Activated naive CD4-positive, alpha-beta T cell treated with anti-CD3 and anti-CD28 coated beads, Interleukin-2, amount 10 ng/mL, durations not matched to agents 7 days and 5 days (primary cell): ENCODE measurements at places on chromosomes 1 and 21.
A peak's percentile ranks its signal among the peaks of the same experiment; 100 is the strongest.

GRCh38 chr1:39852214-39852791, 31.0 kb downstream of the TRIT1 start:
- H3K27me3 ChIP-seq: no peaks in the 10 kb centered on the region
- H3K4me3 ChIP-seq: no peak overlapping the region
- no peaks in the 10 kb centered on the region for H3K4me1 ChIP-seq
- peaks cover 20% of the 10 kb centered on the region for H3K36me3 ChIP-seq

- H3K4me1 ChIP-seq: no peaks in the 10 kb centered on the region
- no peaks in the 10 kb centered on the region for H3K36me3 ChIP-seq
- H3K27ac ChIP-seq: no peak overlapping the region
- no peak overlapping the region for H3K4me3 ChIP-seq
Observed at GRCh38 chr21:18677632-18678031, 274.0 kb upstream of the TMPRSS15 start.

GRCh38 chr1:2352341-2352896, 38.9 kb downstream of the MORN1 start:
- no peak for DNase-seq
- H3K27ac ChIP-seq: no peak overlapping the region
- H3K4me3 ChIP-seq: no peak overlapping the region

GRCh38 chr1:45753248-45754037, 3.0 kb upstream of the IPP start:
- peaks cover 10% of the 10 kb centered on the region for H3K27me3 ChIP-seq
- peaks cover 29% of the 10 kb centered on the region for H3K4me1 ChIP-seq
- no peak overlapping the region for H3K4me3 ChIP-seq
- H3K27ac ChIP-seq: no peak overlapping the region
- DNase-seq: no peak

DNA sequence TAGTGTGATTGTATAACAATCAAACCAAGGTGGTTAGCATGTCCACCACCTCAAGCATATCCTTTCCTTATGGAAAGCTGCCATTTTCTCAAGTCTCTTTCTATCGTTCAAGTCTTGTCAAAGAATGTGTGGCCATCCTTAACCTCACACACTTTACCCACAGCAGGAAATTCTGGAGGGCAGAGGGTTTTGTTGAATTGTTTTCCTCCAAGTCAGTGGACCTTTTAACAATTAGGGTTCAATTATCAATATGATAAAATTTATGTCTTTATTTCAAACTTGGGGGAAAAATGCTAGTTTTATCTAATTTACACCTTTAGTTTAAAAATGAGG, 14.2 kb upstream of the PTPRC start:
- peak overlapping the region; percentile 85 for H3K27ac ChIP-seq
- peaks cover 27% of the 10 kb centered on the region for H3K36me3 ChIP-seq
- H3K27me3 ChIP-seq: no peaks in the 10 kb centered on the region
- peaks cover 96% of the 10 kb centered on the region for H3K4me1 ChIP-seq
- peak overlapping the region; percentile 35 for H3K4me3 ChIP-seq

GRCh38 chr1:20375563-20375962, 84.9 kb downstream of the VWA5B1 start:
- H3K36me3 ChIP-seq: no peaks in the 10 kb centered on the region
- DNase-seq: no peak
- H3K4me1 ChIP-seq: no peaks in the 10 kb centered on the region
- no peak overlapping the region for H3K27ac ChIP-seq

- no peaks in the 10 kb centered on the region for H3K27me3 ChIP-seq
- DNase-seq: peak; percentile 32
- H3K4me3 ChIP-seq: no peak overlapping the region
Observed at GRCh38 chr1:55071477-55071876, 32.1 kb downstream of the PCSK9 start.

GRCh38 chr1:235917267-235917811, 50.6 kb upstream of the LYST start:
- DNase-seq: peak; percentile 32
- peaks cover 16% of the 10 kb centered on the region for H3K4me1 ChIP-seq
- H3K27me3 ChIP-seq: no peaks in the 10 kb centered on the region
- no peak overlapping the region for H3K27ac ChIP-seq
- no peak overlapping the region for H3K4me3 ChIP-seq

- H3K27me3 ChIP-seq: peaks cover 3% of the 10 kb centered on the region
- no peak for DNase-seq
- no peak overlapping the region for H3K4me3 ChIP-seq
- H3K36me3 ChIP-seq: no peaks in the 10 kb centered on the region
Observed at GRCh38 chr1:19936061-19936750, 12.8 kb upstream of the PLA2G2E start.

GRCh38 chr1:201888282-201889089, at the start of gene SHISA4:
SHISA4 (plus strand) TSS chr1:201888898; CDS start chr1:201888995, 97 bp downstream.
- H3K36me3 ChIP-seq: no peaks in the 10 kb centered on the region
- DNase-seq: peak; percentile 47
- H3K4me3 ChIP-seq: peak within 1 kb of the TSS; percentile 50
- no peak within 1 kb of the TSS for H3K27ac ChIP-seq

DNA sequence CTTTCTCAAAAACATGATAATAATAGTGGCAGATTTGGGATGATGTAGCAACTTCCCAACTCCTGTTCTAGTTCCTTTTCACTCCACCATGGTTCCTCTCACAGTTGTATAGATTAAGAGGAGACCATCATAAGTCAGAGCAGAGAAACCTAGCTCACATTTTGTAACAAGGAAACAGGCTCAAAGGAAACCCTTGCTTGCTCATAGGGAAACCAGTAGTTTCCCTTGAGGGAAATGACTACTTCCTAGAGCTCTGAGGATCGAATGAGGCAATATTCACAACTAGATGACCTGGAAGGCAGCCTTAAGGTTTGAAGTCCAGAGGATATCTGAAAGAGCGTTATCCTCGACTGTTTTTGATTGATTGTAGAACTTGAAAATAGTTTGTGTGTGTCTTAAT, 76.1 kb upstream of the C8B start:
- H3K27ac ChIP-seq: no peak overlapping the region
- DNase-seq: no peak
- H3K36me3 ChIP-seq: no peaks in the 10 kb centered on the region

DNA sequence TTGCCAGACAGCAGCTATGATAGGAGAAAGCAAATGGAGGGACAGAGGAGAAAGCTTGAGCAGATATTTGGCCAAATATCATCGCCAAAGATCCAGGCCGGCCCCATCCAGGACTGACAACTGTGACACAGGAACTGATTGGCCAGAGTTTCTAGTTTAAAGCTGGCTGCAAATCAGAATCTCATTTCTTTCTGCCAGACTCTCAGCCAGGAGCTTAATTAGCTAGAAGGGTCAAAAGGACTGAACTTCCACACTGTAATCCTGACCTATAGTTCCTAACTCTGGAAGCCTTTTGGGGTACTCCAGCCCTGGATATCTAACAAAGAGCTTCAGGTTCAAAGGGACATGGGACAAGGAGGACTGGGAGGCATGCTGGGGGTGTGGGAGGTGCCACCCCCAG, 106.7 kb upstream of the GNG12 start:
- H3K27ac ChIP-seq: no peak overlapping the region
- H3K36me3 ChIP-seq: no peaks in the 10 kb centered on the region
- no peak overlapping the region for H3K4me3 ChIP-seq

- no peaks in the 10 kb centered on the region for H3K27me3 ChIP-seq
- no peak for DNase-seq
- no peak overlapping the region for H3K4me3 ChIP-seq
- peak overlapping the region; percentile 100 for H3K27ac ChIP-seq
Observed at GRCh38 chr1:12148958-12149790, 17.6 kb upstream of the TNFRSF1B start.

- peaks cover 8% of the 10 kb centered on the region for H3K4me1 ChIP-seq
- no peaks in the 10 kb centered on the region for H3K27me3 ChIP-seq
- no peak for DNase-seq
- H3K36me3 ChIP-seq: peaks cover 39% of the 10 kb centered on the region
- H3K4me3 ChIP-seq: no peak overlapping the region
- H3K27ac ChIP-seq: no peak overlapping the region
Observed at GRCh38 chr1:46569116-46569515, 17.7 kb upstream of the KNCN start.

DNA sequence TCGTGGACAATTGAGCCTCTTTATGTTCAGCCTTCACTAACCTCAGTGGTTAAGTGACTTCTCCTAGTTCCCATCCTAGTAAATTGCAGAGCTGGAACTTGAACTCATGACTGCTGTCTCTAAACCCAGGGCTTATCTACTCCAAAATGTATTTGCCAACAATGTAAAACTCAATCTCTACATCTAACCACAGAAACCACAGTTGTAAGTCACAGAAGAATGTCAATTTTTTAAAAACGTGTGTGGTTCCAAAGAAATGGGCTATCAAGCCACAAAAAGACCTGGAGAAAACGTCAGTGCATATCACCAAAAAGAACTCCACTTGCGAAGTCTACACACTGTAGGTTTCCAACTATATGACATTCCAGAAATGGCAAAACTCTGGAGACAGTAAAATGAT, 172.6 kb upstream of the HMCN1 start:
- H3K4me1 ChIP-seq: peaks cover 53% of the 10 kb centered on the region
- no peak overlapping the region for H3K4me3 ChIP-seq
- no peak for DNase-seq
- peak overlapping the region; percentile 46 for H3K27ac ChIP-seq

- peak; percentile 36 for DNase-seq
- H3K36me3 ChIP-seq: peaks cover 2% of the 10 kb centered on the region
- H3K4me1 ChIP-seq: peaks cover 17% of the 10 kb centered on the region
- no peak overlapping the region for H3K27ac ChIP-seq
- H3K4me3 ChIP-seq: peak overlapping the region; percentile 59
- H3K27me3 ChIP-seq: peaks cover 80% of the 10 kb centered on the region
Observed at GRCh38 chr1:29237129-29237821, 953 bp downstream of the PTPRU start.

GRCh38 chr1:166167572-166167925, 748 bp upstream of the FAM78B start:
- H3K4me3 ChIP-seq: peak overlapping the region; percentile 58
- peaks cover 59% of the 10 kb centered on the region for H3K27me3 ChIP-seq
- DNase-seq: no peak
- peaks cover 17% of the 10 kb centered on the region for H3K4me1 ChIP-seq

DNA sequence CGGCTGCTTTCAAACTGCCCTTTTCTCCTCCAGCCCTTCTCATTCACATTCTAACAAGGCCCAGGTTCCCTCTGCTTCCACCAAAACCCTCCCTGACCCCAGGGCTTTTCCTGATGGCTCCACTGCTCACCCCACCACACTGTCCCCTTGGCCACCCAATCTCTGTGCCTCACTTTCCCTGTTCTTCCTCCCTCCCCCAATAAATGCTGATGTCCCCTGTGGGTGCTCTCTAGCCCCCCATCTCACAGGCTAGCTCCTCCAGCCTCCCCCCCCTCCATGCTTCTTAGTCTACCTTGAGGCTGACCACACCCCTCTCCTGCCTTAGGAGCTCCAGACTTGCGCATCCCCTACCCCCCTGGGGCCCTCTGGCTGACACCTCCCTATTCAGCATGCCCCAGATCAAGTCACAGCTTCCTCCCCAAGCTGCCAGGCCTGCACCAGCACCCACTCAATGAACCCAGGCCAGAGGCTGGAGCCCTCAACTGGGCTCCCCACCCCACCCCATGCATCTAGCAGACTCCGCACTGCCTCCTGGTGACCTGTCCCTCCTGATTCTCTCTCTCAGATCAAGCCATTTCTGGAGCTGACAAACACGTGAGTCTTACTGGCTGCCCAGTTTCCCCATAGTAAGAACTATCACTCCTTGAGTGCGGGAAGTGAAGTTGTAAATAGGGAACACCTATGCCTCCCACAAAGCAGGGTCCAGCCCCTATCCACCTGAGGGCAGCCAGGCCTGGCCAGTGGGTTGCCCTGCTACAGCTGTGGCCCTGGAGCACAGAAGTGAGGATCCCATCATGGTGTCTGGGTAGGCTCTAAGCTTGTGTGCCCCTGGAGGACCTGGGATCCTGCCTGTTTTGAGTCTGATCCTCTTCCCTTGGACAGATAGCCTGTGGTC, 117.9 kb downstream of the DMRTB1 start:
- no peak for DNase-seq
- H3K4me3 ChIP-seq: no peak overlapping the region
- no peaks in the 10 kb centered on the region for H3K36me3 ChIP-seq
- no peak overlapping the region for H3K27ac ChIP-seq

GRCh38 chr21:38280867-38281266, 24.1 kb downstream of the KCNJ15 start:
- no peak for DNase-seq
- H3K27me3 ChIP-seq: peaks cover 6% of the 10 kb centered on the region
- H3K27ac ChIP-seq: no peak overlapping the region
- no peak overlapping the region for H3K4me3 ChIP-seq
- peaks cover 2% of the 10 kb centered on the region for H3K4me1 ChIP-seq

- no peak overlapping the region for H3K27ac ChIP-seq
- no peaks in the 10 kb centered on the region for H3K36me3 ChIP-seq
- no peaks in the 10 kb centered on the region for H3K4me1 ChIP-seq
Observed at GRCh38 chr1:186129758-186130157, 245.3 kb downstream of the TPR start.

- no peaks in the 10 kb centered on the region for H3K36me3 ChIP-seq
- no peak for DNase-seq
- H3K4me3 ChIP-seq: no peak overlapping the region
- H3K27me3 ChIP-seq: no peaks in the 10 kb centered on the region
- H3K27ac ChIP-seq: no peak overlapping the region
- H3K4me1 ChIP-seq: no peaks in the 10 kb centered on the region
Observed at GRCh38 chr1:240312872-240313271, 221.2 kb downstream of the FMN2 start.

DNA sequence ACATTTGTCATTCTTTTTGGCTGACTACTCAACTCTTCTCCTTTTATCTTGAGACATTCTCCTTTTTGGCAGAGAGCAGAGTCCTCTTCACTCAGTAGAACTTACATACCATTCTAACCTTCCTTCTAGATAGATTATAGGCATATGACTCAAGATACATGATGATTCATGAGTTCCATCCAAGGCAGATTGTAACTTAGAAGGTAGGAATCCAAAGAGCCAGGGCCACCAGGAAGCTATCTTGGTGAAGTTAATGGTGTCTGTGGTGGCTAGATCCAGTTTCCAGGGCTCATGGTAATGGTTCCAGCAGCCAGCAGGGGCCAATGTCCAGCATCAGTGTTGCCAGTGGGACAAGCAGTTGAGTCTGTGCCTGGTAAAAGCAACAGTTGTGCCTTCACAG, 76.1 kb upstream of the KIAA0040 start:
- H3K4me3 ChIP-seq: no peak overlapping the region
- no peak for DNase-seq
- H3K27me3 ChIP-seq: peaks cover 10% of the 10 kb centered on the region
- H3K36me3 ChIP-seq: no peaks in the 10 kb centered on the region

GRCh38 chr1:165075725-165076370, 280.7 kb downstream of the LMX1A start:
- H3K27me3 ChIP-seq: no peaks in the 10 kb centered on the region
- no peaks in the 10 kb centered on the region for H3K36me3 ChIP-seq
- no peak overlapping the region for H3K4me3 ChIP-seq
- H3K4me1 ChIP-seq: no peaks in the 10 kb centered on the region
- no peak overlapping the region for H3K27ac ChIP-seq

- H3K36me3 ChIP-seq: no peaks in the 10 kb centered on the region
- no peaks in the 10 kb centered on the region for H3K27me3 ChIP-seq
- no peak overlapping the region for H3K4me3 ChIP-seq
- no peak for DNase-seq
Observed at GRCh38 chr21:31948676-31949075, 75.9 kb downstream of the HUNK start.

GRCh38 chr21:46112725-46113215, 14.9 kb downstream of the COL6A2 start:
- H3K27ac ChIP-seq: no peak overlapping the region
- peak; percentile 5 for DNase-seq
- peaks cover 2% of the 10 kb centered on the region for H3K36me3 ChIP-seq
- no peak overlapping the region for H3K4me3 ChIP-seq
- peaks cover 3% of the 10 kb centered on the region for H3K27me3 ChIP-seq

GRCh38 chr1:44368471-44369151, 13.6 kb upstream of the ERI3 start:
- H3K4me1 ChIP-seq: no peaks in the 10 kb centered on the region
- peaks cover 29% of the 10 kb centered on the region for H3K27me3 ChIP-seq
- no peaks in the 10 kb centered on the region for H3K36me3 ChIP-seq
